ENCODE measurements at places on chromosomes 11 and 22. TPM values are rescaled to one million over a fixed set of nuclear protein-coding genes. Genes with fewer than 3 reads are reported as not detected.

DNA sequence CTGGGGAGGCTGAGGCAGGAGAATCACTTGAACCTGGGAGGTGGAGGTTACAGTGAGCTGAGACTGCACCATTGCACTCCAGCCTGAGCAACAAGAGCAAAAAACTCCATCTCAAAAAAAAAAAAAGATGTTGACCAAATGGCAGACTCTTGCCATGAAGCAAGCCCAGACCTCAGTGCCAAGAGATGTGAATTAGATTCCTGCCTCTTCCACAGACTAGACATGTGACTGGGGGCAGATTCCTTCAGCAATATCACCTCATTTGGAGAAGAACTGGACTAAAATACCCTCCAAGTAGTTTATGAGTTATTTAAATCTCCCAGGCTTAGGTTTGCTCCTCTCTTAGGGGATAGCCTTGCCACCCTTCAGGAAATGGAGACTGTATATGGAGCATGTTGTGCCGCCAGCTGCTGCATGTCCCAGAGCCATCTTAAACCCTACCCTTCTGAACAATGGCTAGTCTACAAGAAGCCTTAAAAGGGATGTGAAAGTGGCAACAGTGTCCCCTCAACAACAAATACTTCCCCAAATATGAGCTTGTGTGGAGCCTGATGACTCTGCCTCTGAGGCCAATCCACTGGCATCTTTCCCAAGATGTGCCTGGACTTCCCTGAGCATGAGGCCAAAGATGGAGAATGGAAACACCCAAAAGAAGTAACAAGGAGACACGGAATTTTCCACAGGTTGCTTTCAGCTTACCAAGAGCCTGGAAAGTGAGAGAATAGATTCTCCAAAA lies 763 bp upstream of the MS4A7 start:
- H3K27me3 ChIP-seq, result peaks cover 8% of the 10 kb centered on the region
- no peaks in the 10 kb centered on the region for H3K36me3 ChIP-seq
- H3K4me1 ChIP-seq, result peaks cover 5% of the 10 kb centered on the region
- no peak overlapping the region for H3K27ac ChIP-seq
- no peak for DNase-seq

- H3K36me3 ChIP-seq, result no peaks in the 10 kb centered on the region
- H3K27ac ChIP-seq, result no peak overlapping the region
- no peaks in the 10 kb centered on the region for H3K4me1 ChIP-seq
- H3K27me3 ChIP-seq, result no peaks in the 10 kb centered on the region
- DNase-seq, result no peak
Observed at GRCh38 chr11:99567334-99567956, 546.7 kb downstream of the CNTN5 start.

- H3K4me1 ChIP-seq, result no peaks in the 10 kb centered on the region
- no peak overlapping the region for H3K4me3 ChIP-seq
- DNase-seq, result no peak
- no peaks in the 10 kb centered on the region for H3K27me3 ChIP-seq
Observed at GRCh38 chr22:31055635-31056159, 25.4 kb upstream of the SMTN start.

GRCh38 chr22:28237112-28237511 lies 318.1 kb upstream of the PITPNB start:
- H3K36me3 ChIP-seq, result no peaks in the 10 kb centered on the region
- H3K4me3 ChIP-seq, result no peak overlapping the region
- H3K27me3 ChIP-seq, result peaks cover 24% of the 10 kb centered on the region
- DNase-seq, result no peak
- no peak overlapping the region for H3K27ac ChIP-seq

DNA sequence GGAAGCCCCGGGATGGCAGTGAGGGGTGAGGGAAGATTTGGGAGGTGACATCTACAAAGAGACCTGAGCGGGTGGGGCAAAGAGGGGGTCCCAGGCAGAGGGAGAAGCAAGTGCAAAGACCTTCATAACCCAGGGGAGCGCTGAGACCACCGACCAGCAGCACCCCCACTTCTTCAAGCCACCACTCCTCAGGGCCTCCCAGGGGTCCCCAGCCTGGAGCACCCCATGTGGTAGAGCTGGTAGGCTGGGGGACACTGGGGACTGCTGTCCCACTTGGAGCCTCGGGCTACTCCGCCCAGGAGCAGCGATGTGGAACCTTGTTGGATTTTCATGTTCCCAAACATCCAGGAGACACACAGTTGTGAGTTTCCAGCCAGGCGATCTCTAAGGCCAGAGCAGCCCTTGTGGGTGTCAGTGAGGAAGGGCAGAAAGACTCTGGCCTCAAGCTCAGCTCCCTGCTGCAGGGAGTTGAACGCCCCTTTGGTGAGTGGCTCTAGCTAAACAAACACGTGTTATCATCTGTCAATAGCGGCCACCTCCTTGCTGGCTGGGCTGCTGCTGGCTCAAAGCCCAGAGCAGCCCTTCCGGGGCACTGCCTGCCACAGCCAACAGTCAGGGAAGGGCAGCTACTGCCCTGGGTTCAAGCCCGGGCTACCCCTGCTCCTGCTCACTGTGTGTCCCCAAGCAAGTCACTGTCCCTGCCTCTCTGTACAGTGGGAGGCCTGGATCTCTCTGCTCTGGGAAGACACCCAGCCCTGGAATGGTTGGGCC lies 25.7 kb upstream of the CHKA start:
- peaks cover 18% of the 10 kb centered on the region for H3K4me1 ChIP-seq
- no peak overlapping the region for H3K4me3 ChIP-seq
- H3K27me3 ChIP-seq, result no peaks in the 10 kb centered on the region
- H3K27ac ChIP-seq, result no peak overlapping the region
- no peaks in the 10 kb centered on the region for H3K36me3 ChIP-seq

GRCh38 chr22:40076702-40077645 lies 82.2 kb downstream of the FAM83F start:
- H3K27me3 ChIP-seq, result no peaks in the 10 kb centered on the region
- H3K27ac ChIP-seq, result no peak overlapping the region
- DNase-seq, result no peak
- H3K36me3 ChIP-seq, result no peaks in the 10 kb centered on the region
- peaks cover 23% of the 10 kb centered on the region for H3K4me1 ChIP-seq

GRCh38 chr11:69227271-69227670 lies 66.7 kb upstream of the MYEOV start:
- peak; percentile 9 for DNase-seq
- no peaks in the 10 kb centered on the region for H3K4me1 ChIP-seq
- peaks cover 34% of the 10 kb centered on the region for H3K27me3 ChIP-seq
- H3K36me3 ChIP-seq, result no peaks in the 10 kb centered on the region
- H3K27ac ChIP-seq, result no peak overlapping the region

GRCh38 chr11:102733232-102733875 lies 8.6 kb upstream of the MMP8 start:
- H3K27ac ChIP-seq, result no peak overlapping the region
- peak; percentile 60 for DNase-seq
- H3K27me3 ChIP-seq, result peaks cover 6% of the 10 kb centered on the region
- H3K4me3 ChIP-seq, result no peak overlapping the region

DNA sequence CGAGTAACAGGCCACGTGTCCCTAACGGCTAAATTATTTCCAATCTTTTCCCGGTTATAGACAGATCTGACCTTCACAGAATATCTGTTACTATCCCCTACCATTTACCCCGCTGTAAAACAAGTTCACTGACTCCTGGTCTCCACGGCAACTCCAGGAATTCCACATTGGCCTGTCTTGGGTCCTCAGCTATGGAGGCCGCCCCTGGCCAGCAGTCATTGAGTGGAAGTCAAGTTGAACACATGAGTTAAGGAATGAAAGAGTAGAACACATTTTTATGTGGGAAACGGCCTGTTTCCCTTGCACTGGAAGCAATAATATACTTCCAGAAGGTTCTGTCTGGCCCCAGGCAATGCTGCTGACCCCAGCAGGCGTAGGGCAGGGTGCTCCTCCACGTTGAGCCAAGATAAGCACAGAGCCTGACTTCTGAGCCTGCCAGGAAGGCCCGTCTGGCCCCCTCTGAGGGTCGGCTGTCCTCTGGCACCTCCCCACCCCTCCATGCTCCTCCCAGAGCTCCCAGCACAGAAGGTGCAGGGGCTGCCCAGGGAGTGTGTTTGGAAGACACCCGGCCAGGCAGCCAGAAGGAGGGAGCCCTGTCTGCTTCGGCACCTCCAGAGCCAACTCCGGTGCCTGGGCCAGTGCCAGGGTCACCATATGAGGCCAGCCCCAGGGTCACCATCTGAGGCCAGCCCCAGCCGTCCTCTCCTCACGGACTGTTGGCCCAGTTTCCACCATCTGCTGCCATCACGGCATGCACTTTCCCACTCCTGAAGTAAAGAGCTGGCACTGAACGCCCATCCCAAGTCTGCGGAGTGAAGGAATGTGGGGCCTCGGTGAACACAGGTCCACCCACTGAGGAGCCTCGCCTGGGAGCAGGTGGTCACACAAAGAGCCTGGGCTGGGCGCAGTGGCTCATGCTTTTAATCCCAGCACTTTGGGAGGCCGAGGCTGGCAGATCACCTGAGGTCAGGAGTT lies 813.2 kb downstream of the BRD1 start:
- H3K4me1 ChIP-seq, result no peaks in the 10 kb centered on the region
- no peak overlapping the region for H3K4me3 ChIP-seq
- no peaks in the 10 kb centered on the region for H3K36me3 ChIP-seq
- H3K27ac ChIP-seq, result no peak overlapping the region
- no peak for DNase-seq

DNA sequence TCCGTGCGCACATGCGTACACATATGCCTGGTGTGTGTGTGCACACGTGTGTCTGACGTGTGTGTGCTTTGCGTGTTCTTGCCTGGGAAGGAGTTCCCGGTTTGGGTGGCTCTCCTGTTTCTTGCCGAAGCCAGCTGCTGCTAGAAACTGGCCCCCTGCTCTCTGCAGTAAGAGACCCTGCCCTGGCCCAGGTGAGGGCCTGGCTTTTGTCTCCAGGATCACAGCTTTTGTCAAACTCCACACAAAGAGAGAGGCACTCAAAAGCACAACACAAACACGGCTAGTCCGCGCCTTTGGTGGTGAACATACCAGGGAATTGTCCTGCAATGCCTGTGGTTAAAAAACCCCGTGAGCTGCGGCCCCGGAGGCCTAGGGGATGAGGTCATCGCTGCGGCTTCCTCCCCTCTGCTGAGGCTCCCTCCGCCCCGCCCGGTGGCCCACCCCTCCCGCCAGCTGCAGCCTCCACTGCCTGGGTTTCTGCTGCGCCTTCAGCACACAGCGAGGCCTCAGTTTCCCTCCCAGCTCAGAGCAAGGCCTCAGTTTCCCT lies 88.9 kb downstream of the KCNQ1 start:
- no peaks in the 10 kb centered on the region for H3K27me3 ChIP-seq
- H3K27ac ChIP-seq, result no peak overlapping the region
- DNase-seq, result no peak
- H3K36me3 ChIP-seq, result no peaks in the 10 kb centered on the region
- H3K4me1 ChIP-seq, result peaks cover 13% of the 10 kb centered on the region
- H3K4me3 ChIP-seq, result no peak overlapping the region

DNA sequence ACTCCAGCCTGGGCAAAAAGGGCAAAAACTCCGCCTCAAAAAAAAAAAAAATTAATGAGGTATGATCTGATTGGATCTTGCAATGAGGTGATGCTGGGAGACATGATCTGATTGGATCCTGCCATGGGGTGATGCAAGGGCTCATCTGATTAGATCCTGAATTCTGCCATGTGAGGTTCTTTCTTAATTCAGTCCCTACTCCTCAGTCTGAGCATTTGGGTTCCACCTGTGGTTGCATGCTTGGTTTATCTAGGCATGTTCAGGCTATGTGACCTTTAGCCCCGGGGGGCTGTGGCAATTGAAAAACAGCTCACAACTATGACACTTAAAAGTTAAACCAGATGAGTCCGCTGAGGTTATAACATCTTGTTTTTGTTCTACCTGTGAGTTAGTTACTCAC lies 4.8 kb upstream of the TRIM6 start:
- DNase-seq, result no peak
- peaks cover 3% of the 10 kb centered on the region for H3K4me1 ChIP-seq
- H3K4me3 ChIP-seq, result no peak overlapping the region
- H3K27ac ChIP-seq, result no peak overlapping the region
- peaks cover 3% of the 10 kb centered on the region for H3K27me3 ChIP-seq
- H3K36me3 ChIP-seq, result no peaks in the 10 kb centered on the region

DNA sequence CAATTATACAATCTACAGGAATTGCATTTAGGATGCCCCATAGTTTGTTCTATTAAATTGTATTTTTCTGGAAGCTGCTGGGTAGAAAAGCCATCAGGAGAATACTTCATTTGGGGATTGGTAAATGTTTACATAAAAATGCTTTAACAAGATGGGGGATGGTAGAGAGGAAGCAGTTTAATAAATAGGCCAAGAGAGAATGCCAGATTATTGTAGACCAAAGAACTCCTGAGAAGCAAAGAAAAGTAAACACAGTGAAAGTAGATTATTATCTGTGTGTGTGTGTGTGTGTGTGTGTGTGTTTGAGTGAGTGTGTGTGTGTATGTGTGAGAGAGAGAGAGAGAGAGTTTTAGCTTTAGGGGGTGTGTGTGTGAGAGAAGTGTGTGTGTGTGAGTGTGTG lies 820.4 kb upstream of the CCDC90B start:
- H3K27me3 ChIP-seq, result no peaks in the 10 kb centered on the region
- DNase-seq, result no peak
- H3K27ac ChIP-seq, result no peak overlapping the region
- no peaks in the 10 kb centered on the region for H3K36me3 ChIP-seq
- H3K4me1 ChIP-seq, result no peaks in the 10 kb centered on the region

DNA sequence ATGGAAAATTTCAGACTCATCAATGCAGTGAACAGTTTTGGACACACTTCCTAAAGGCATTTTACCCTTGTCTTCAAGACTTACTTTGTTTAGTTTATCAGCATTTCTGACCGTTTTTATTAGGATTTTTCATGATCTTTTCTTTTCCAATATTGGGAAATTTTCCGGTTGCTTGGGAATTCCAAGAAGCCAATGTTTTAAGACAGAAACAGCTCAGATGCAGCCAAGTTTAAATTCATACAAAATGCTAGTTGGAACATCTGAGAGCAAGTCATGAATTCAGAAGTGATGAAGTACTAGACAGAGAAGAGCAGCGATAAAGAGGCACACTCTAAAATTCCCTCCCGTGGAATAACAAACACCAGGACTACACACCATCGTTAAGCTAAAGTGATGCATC lies 68.6 kb downstream of the RAB38 start:
- H3K4me3 ChIP-seq, result no peak overlapping the region
- no peaks in the 10 kb centered on the region for H3K4me1 ChIP-seq
- H3K36me3 ChIP-seq, result no peaks in the 10 kb centered on the region
- H3K27ac ChIP-seq, result no peak overlapping the region
- no peak for DNase-seq

GRCh38 chr11:80816966-80817365 lies 1376.1 kb upstream of the TENM4 start:
- H3K4me1 ChIP-seq, result peaks cover 1% of the 10 kb centered on the region
- H3K36me3 ChIP-seq, result no peaks in the 10 kb centered on the region
- DNase-seq, result no peak

The OSBP2 gene
- total RNA-seq, result 4.8 TPM

The MS4A6E gene
- total RNA-seq, result not detected

The NPAS4 gene
- not detected for total RNA-seq

The MACROD1 gene
- total RNA-seq, result 9.1 TPM

The FGF4 gene
- not detected for total RNA-seq

The TMEM25 gene
- total RNA-seq, result 5.3 TPM

The RASL10A gene
- 0.38 TPM for total RNA-seq

The OR51B5 gene
- not detected for total RNA-seq

The CTNND1 gene
- total RNA-seq, result 4.5 TPM

The KIF18A gene
- total RNA-seq, result 26.7 TPM

The KCNC1 gene
- not detected for total RNA-seq

The MYO7A gene
- total RNA-seq, result 0.35 TPM

Measured in activated CD4-positive, alpha-beta memory T cell treated with anti-CD3 and anti-CD28 coated beads, Interleukin-2, amount 10 ng/mL, durations not matched to agents 7 days and 5 days (primary cell).